Stimulated activated CD4-positive, alpha-beta T cell treated with anti-CD3 and anti-CD28 coated beads, Interleukin-4, amount 100 ng/mL, for 48 hours (primary cell): ENCODE measurements at places on chromosomes 3 and 15.

- no peak for DNase-seq
Measured at GRCh38 chr15:63299943-63300575, 22.7 kb downstream of the APH1B start.

DNA sequence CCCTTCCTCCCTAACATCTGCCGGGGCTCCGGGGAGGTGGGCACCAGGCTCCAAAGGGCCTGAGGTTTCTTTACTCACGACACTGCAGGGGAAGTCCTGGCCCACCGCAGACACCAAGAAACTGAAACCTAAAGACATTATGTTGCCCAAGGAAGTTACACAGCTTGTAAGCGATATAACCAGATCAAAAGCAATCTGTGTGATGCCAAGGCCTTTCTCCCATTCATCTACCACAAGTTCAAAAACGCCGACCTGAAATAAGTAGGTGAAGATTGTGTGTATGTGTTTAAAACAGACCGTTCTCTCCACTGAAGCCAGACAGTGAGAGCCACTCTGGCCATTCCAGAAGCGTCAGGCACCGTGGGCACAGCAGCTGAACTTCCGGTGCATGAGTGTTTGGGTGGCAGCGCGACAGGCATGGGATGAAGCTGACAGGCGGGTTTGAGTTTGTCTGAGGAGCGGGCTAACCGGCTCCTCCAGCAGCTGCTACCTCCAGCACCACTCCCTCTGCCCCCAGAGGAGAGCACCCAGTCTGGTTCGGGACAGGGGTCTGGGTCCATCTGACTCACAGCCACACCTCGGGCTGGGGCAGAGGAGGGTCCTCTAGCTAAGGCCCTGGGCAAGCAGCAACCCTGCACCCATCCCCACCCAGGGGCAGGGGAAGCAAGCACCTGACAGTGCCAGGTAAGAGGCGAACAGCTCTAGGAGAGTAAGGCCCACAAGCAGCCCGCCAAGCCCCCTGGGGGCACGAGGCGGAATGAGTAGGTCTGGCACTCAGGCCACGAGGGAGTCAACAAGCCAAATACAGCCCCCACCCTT lies 1.3 kb downstream of the TNK2 start:
- peak; percentile 50 for DNase-seq

DNA sequence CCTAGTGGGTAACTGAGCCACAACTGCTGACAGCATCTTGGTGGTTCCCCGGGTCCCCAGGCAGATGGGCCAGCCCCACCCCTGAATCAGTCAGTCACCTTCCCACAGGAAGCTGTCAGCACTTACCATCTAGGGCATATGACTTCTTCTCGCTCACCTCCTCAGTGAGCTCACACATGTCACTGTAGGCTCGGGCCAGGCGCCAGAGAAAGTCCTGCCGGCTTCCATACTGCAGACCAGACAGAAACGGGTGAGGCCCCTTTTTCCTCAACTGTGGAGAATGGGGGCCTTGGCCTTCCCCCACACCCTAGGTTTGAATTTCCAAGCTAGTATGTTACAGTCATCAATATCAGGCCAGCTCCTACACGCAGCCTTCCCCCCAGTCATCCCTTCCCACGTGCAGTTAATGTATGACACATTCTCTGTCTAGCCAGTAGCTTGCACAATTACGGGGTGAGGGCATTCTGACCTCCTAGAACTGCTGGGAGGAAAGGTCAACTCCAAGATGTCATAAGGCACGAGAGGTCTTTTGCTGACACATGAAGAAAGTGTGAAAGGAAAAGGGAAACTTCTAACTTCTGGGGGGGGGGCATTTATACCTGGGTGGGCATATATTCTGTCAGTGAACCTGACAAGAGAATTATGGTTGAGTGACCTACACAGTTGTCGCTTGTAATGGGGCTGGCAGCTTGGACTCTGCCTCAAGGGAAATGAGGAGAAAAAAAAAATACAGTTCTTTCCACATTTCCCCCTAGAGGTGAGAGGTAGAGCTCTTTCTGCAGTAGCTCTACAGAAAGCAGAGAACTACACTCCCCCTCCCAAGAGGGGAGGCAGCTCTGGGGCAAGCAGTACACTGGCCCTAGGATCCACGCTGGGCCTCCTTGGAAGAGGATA lies 10.9 kb downstream of the RMDN3 start:
- peak; percentile 39 for DNase-seq

- no peak for DNase-seq
Measured at GRCh38 chr15:46079046-46079445, 444.2 kb downstream of the SQOR start.

GRCh38 chr15:49247556-49248110 lies 77.6 kb downstream of the GALK2 start:
- no peak for DNase-seq

DNA sequence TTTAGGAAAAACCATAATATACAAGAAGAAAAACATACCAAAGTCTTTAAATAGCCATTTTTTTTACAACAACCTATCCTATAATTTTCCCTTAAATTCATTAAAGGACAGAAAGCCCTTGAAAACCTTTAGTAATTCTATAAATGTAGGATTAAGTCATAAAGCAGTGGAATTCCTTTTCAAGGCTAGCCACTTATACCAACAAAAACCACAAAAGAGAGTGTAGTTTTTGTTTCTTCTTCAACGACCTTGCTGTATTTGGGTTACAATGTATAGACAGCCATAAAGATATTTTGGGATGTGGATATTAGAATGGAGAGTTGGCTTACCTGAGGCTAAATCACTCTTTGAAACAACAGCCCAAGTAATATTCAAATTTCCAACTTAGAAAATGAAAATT lies 296.6 kb upstream of the CDIN1 start:
- no peak for DNase-seq

GRCh38 chr3:180421721-180422120 lies 180.2 kb upstream of the TTC14 start:
- no peak for DNase-seq

- DNase-seq: no peak
Measured at GRCh38 chr3:13553686-13554085, 4.8 kb downstream of the FBLN2 start.

- no peak for DNase-seq
Measured at GRCh38 chr3:120496278-120497002, 45.6 kb upstream of the FSTL1 start.

DNA sequence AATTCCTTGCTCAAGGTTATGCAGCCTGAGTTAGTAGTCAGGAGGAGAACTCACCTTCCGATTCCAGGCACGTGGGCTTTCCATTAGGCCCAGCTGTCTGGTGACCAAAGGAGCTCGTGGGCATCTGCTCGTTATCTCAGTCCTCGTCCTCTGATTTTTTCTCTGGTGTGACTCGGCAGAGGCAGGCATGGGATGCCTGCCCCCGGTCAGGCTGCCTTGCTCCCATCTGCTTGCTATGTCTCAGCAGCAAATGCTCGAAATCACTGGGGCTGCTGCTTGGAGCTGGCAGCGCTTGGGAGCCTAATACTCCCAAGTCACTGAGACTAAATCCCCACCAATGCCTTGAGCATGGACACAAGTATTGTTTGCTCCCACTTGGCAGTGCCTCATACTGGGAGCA lies 84.5 kb upstream of the NMNAT3 start:
- no peak for DNase-seq

DNA sequence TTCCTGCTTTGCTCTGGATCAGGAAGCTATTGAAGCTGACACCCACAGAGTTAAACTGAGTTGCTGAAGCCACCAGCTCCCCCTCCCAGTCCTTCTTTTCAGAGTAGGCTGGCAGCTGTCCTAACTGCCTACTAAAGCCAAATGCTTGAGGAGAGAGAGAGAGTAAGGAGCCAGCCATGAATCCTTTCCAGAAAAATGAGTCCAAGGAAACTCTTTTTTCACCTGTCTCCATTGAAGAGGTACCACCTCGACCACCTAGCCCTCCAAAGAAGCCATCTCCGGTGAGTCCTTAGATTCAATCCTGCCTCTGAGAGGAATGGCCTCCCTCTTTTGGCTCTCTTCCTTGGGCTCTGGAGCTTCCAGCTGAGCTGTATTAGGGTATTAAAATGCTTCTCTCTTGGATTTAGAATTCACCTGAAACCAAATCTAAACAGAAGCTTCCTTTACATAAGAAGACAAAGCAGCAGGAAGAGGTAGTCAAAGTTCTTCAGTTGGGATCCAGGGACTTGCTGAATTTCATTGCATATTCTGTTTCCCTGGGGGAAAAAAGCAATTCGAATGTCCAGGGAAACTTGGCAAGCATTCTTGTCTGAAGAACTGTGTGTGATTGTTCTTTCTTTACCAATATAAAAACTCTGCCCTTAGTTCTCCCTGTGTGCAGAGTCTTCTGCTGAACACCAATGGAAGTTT lies at the start of gene SLC15A2:
TSS of gene SLC15A2 (plus strand) at position 101 of the 690 bp plus-strand sequence. CDS start at position 177, 76 bp downstream.
- DNase-seq: no peak

- no peak for DNase-seq
Measured at GRCh38 chr3:131007782-131008181, 18.8 kb downstream of the ASTE1 start.

DNA sequence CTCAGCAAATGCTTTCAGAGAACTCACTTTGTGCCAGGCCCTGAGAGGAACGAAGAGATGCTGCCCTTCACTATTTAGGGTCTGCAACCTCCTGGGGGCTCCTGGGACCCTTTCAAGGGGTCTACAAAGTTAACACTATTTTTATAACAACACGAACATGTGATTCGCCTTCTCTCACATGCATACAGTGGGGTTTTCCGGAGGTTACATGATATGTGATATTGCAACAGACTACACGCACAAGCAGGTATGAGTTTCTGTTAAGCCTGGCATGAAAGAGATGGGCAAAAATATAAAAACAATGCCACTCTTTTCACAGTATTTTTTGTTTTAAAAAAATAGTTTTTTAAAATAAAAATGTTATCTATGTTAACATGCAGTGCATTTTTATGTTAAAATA lies 10.3 kb downstream of the STARD5 start:
- DNase-seq: no peak

GRCh38 chr15:47296881-47297280 lies 420.4 kb upstream of the SEMA6D start:
- no peak for DNase-seq

DNA sequence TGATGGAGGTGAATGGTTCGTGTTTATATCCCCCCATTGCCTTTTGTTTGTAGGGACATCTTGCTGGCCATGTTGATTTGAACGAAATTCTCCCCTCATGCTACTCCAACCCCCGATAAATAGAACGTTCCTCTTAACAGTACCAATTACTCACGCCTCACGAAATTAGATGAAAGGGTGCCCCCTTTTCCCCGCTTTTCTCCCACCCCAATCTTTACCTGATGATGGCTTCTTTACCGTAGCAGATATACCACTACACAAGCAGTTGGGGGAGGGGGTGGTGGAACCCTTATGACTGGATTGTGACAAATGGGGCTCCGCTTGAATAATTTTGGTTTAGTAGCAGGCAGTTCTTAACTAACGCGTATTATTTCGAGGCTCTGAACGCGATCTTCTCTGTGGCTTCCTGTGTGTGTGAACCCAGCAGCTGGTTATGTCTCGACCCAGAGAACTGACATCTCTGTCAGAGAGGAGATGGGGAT lies 1.1 kb downstream of the PIAS1 start:
- DNase-seq: peak; percentile 70

- no peak for DNase-seq
Measured at GRCh38 chr3:154900816-154901215, 179.3 kb upstream of the MME start.

DNA sequence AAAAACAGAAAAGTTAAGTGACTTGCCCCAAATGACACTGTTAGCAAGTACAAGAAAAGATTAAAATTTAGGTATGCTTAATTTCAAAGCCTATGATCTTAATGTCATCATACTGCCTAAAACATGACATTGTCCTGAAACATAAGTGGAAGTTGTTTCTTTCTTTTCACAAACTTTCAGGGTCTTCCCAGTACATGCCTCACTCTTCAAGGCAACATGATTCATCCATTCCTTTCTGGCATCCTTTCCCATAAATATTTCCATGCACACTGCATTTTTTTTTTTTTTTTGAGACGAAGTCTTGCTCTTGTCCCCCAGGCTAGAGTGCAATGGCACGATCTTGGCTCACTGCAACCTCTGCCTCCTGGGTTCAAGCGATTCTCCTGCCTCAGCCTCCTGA lies 42.5 kb upstream of the KPNA4 start:
- DNase-seq: no peak

DNA sequence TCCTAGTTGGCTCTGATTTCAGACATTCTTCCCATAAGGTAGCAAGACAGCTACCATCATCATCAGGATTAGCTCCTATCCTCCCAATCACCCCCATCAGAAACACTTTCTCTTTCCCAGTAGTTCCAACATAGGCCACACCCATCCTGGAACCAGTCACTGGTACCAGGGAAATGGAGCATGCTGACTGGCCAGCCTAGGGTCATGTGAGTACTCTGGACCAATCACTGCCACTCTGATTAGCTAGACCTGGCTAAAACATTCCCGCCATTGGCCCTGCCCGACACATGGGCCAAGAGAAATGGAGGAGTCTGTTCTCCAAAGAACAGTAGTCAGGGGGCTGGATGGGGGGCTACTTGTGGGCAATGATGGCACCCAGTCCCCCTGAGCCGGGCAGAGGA lies 12.4 kb downstream of the EFCC1 start:
- DNase-seq: no peak

- peak; percentile 39 for DNase-seq
Measured at GRCh38 chr15:28123408-28124023, 24.4 kb upstream of the OCA2 start.

DNA sequence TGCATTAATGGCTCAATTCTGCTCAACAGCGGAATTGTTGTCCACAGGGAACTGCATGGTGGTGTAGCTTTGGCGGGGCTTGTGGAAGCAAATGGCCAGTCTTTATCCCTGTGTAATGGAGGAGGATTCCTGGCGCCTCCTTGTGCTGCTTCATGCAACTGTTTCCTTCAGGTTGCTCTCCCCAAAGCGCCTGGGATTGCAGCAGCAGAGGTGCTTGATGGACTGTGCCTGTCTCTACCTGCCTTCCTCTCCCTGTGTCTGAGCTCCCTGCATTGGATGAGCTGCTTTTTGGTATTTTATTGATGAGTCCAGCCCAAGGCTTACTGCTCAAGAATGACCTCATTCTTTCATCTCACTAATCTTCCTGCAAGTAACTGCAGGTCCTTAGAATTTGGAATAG lies 72.9 kb upstream of the NDN start:
- no peak for DNase-seq

GRCh38 chr3:173257797-173258196 lies 116.8 kb upstream of the SPATA16 start:
- DNase-seq: no peak

GRCh38 chr3:122232485-122232884 lies 49.0 kb downstream of the CASR start:
- no peak for DNase-seq

GRCh38 chr3:152438706-152439105 lies 170.0 kb downstream of the MBNL1 start:
- no peak for DNase-seq

DNA sequence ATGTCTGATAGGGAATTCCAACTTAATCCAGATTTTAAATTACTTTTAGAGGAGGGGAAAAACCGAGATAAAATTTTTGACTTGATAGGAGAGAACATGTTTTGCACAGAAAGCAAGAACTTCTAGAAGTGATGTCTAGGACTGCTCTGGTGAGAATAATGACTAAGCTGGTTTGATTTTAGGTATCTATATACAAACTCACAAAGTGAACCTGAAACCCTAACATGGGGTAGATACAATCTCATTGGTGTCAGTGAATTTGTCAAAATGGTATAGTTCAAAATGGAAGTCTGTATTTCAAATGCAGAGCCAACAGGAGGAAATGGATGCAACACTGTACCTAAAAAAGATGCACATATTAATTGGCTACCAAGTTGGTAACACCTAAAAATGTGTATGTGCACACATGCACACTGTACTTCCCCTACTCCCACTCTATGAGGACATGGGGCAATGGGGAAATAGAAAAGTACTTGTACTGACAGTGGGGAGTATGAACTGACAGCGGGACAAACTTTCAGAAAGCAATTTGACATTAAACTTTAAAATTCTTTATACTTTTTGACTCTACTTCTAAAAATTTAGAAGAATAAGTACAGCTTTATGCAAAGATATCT lies 53.0 kb downstream of the NR1I2 start:
- DNase-seq: no peak

GRCh38 chr3:125000661-125001060 lies 55.1 kb downstream of the HEG1 start:
- DNase-seq: no peak
